ENCODE measurements at places on chromosomes 3 and 15. TPM values are rescaled to one million over a fixed set of nuclear protein-coding genes. Genes with fewer than 3 reads are reported as not detected.

MCTP2 gene
- 11.2 TPM for total RNA-seq

TJP1 gene
- total RNA-seq: 69.6 TPM

DNA sequence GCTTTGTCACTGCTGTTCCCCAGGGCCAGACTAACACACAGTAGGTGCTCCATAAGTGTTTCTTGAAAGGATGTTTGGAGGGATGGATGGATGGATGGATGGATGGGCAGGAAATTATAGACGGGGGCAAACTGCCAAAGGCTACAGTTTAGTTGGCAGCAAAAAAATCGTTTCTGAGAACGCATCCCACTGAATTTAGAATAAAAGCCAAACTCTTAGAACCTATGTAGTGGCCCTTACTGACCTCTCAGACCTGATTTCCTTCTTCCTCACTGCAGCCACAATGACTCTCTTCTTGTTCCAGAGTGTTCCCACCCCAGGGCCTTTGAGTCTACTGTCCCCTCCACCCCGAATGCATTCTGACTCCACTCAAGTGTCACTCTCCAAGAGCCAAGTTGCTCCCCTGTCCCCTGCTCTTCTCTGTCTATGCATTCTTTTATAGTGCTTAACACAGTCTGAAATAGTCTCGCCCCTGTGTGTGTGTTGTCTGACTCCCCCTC lies 5.2 kb upstream of the GATA2 start:
- no peak for DNase-seq

DPPA2 gene
- not detected for total RNA-seq

TRH gene
- total RNA-seq: not detected

DNA sequence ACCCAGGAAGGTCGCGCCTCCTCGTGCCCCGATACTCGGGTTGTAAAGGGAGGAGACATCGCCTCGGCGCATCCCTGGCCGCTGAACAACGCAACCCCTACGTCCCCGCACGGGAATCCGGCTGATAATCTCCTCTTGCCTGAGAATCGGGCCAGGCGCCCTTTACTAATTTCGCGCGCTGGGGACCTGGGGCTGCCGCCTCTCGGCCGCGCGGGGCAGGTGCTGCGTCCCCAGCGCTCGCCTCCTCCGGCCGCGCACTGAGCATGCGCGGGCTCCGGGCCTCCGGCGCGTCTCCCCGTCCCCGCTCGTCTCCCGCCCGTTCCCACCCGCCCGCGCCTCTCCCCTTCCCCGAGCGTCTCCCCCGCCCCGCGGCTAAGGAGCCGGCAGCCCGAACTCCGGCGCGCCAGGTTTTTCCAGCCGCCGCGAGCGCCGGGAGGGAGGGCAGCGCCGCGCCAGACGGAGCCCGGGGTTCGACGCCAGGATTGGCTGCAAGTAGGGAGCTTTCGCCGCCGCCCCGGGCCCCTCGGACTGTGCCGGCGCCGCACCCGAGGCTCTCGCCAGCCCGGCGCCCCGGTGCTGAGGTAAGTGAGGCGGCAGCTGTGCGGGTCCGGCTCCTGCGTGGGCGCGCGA lies at the start of gene CNTN4:
Gene CNTN4, plus strand, starts transcription at position 469 of the 630 bp plus-strand sequence.
- DNase-seq: no peak
